Fibroblast of the aortic adventitia (primary cell): ENCODE measurements at places on chromosomes 5 and 9.

GRCh38 chr5:148619484-148619883 is 34.8 kb downstream of the HTR4 start:
- DNase-seq = peak; percentile 12

DNA sequence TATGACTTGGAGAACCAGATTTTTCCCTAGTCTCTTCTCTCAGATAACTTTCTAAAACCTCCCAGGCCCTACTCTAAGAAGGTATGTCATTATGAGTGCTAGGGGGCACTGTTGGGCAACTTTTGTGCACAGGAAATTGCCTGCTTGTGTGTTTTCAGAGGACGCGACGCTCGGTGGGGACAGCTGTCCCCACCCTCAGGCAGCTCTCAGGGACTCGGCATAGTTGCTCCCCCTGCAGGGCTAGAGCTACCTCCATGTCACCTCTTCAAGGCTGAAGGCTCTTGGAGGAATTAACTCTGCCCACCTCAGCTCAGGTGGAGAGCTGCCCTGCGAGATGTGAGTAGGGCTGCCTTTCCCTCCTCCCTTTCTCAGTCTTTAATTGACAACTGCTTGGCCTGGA is 10.2 kb upstream of the TIFAB start:
- DNase-seq = peak; percentile 49

DNA sequence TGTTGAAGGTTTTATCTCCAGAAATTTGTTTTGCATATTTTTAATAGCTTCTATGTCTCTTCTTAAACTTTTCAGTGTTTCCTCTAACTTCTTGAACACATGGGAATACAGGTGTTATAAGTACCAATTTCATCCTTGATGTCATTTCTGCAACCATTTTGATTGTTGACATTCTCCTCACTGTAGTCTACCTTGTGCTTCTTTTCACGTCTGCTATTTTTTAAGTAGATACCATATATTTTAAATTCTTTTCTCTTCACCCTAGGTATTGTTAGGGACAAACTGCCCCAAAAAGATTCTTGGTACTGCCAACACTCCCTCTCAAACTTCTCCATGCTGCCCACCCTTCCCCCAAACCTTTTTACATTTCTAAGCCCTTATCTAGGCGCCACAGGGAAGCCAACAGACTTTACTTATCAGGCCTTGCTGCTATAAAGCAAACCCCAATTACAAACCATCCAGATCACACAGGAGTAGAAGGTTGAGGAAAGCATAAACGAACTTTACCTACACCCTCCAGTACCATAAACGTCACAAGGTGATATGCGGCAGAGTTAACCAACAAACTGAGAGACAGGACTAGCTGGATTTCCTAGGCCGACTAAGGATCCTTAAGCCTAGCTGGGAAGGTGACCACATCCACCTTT is 1165.3 kb downstream of the TAF11L14 start:
- no peak for DNase-seq

- no peak for DNase-seq
Observed at GRCh38 chr5:114153392-114153791, 208.5 kb upstream of the KCNN2 start.

- DNase-seq = no peak
Observed at GRCh38 chr5:163841-164240, 27.5 kb upstream of the LRRC14B start.

- no peak for DNase-seq
Observed at GRCh38 chr5:6448622-6449464, at the start of gene UBE2QL1. TSS of gene UBE2QL1 (plus strand) at chr5:6448859. CDS start at chr5:6448894, 35 bp downstream.

DNA sequence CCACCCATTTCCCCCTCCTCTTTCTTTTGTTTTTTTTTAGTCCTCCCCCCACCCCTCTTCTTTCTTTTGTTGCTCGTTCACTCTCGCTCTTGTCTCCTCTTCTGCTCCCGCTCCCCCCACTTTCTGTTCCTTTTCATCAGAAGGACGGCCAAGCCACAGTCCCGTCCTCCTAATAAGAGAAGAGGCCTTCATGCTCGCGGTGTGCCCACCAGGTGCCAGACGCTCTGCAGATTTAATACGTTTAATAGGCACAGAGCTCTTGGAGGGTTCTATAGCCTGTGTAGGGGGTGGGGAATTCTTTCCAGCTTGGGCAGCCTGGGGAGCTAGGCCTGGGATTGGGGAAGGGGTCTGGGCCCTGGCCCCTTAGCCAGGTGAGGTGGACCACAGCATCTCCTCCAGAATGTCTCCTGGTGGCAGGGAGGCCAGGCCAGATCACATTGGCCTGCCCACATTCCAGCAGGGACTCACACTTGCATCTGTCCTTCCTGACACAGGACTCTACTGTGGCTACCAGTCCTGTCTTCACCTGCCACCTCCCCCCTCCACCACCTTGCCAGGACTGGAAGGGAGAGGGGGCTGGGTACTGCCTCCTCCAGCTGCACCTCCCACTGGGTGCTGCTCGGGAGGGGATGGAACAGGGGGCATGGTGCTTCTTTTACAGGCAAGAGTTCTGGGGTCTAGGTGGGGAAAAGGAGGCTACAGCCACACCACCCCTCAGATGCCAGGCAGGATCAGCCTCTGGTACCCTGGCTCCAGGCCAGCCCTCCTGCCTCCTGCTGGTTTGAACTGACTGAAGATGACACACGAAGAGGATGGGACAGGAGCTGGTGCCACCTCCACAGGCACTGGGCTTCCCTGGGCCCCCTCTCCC is 6.1 kb upstream of the BARX1 start:
- DNase-seq = no peak
